ENCODE measurements at places on chromosomes 11 and 22.

- no peak for DNase-seq
Measured at GRCh38 chr22:42682113-42682851, 33.1 kb upstream of the CYB5R3 start.

DNA sequence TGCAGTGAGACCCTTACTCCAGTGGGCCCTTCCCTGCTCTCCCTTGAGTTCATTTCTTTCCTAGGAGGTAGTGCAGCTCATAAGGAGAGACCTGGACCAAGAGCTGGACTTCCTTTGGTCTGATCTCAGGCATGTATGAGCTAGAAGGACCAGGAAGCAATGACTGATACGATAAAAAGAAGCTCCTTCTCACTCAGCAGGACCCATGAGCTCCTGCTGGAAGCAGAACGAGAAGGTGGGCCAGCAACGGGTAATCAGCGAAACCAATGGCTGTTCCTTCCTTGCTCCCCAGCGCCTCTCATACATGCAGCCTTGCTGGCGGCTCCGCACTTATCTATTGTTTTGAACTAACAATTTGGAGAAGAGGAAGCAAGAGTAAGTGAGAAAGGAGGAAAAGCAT lies 56.8 kb downstream of the RPUSD4 start:
- DNase-seq, result no peak

DNA sequence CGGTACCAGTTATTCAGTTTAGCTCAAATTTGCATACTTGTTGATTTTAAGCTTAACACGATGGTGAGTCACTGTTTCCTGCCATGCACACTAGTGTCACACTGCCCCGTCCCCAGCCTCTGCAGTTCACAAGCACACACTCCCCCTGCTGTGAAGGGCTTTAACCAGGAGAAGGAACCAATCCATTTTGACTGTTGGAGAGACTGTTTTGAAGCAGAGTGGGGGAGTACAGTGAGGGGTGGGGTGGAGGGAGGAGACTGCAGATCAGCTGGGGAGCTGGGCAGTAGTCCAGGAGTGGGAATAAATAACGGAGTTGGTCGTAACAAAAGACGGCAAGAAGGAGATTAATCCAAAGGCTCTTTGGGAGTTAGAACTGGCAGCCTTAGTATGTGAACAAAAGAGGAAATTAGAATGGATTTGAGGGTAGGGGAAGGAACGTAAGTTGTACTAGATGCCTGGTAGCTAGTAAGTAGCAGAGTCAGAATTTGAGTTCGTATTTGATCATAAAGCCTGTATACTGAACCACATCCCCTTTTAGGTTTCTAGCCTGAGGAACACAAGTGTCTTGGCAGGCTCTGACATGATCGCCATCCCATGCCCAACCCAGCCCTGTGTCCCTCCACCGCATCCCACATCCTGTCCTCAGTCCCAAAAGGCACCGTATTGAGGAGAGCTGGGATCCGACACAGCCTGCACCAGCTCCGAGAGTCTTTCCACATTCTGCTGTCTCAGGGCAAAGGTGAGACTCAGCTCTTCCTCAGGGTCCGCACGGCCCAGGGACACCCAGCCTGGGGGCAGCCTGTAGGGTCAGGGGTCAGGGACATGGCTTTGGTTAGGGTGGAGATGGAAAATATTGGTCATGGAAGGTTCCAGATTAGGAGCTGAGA lies 862 bp downstream of the TPP1 start:
- peak; percentile 75 for DNase-seq

DNA sequence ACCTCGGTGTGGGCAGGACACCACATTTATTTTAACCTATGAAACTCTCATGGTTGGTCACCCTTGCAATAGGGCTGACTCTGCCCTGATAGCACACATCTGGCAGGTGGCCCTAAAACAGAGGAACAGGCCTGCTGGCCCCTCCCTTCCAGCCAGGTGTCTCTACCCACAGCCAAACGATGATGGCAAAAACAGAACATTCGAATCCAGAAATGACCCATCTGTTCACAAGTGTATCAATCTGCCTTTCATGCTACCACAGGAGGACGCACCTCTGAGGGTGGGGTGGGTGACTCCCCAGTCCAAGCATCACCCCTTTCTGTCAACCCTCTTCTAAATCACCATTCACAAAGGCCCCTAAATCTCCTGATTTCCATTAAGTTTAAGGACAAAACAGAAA lies 118.1 kb downstream of the ETS1 start:
- DNase-seq, result no peak

- peak; percentile 76 for DNase-seq
Measured at GRCh38 chr11:117180661-117181585, 2.4 kb downstream of the SIDT2 start.

GRCh38 chr11:29317694-29318093 lies 699.1 kb downstream of the KCNA4 start:
- DNase-seq, result peak; percentile 16

GRCh38 chr22:43150731-43151206 lies 590 bp upstream of the TSPO start:
- DNase-seq, result no peak

GRCh38 chr11:71451596-71452198 lies 1.3 kb upstream of the NADSYN1 start:
- no peak for DNase-seq

- DNase-seq, result peak; percentile 81
Measured at GRCh38 chr11:19769820-19770219, 57.2 kb downstream of the NAV2 start.

GRCh38 chr22:24144056-24144777 lies 37.1 kb upstream of the SUSD2 start:
- no peak for DNase-seq

DNA sequence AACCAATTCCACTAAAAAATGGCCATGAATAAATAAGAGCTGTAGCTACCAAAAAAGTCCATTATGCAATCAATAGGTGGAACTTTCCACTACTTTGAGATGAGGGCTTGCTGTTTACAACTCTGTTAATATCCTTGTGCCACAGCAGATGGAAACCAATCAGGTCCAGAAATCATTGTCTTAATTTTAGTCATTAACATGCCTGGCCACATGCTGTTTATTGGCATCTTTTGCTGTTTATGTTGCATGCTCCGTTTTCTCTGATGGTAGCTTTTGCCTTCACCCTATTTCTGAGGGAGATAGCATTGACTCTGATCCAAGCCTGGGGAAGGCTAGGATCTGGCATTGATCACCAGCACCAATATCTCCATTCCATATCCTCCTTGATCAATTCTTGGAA lies 192.9 kb upstream of the SEZ6L start:
- no peak for DNase-seq

DNA sequence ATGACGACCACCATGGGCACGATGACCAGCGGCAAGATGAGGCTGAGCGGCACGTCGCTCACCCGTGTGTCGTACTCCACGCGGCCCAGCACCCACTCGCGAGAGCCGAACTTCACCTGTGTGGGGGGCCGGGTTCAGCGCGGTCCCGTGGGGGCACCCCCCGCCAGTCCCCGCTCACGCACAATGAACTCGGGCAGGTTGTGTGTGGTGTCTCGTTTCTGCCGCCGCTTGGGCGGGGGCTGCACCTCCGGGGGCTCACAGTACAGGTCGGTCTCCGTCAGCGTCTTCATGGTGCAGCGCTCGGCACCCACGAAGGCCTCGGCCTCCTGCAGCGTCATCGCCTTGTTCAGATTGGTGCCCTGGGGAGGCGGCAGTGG lies 11.2 kb upstream of the MAPK11 start:
- DNase-seq, result no peak

DNA sequence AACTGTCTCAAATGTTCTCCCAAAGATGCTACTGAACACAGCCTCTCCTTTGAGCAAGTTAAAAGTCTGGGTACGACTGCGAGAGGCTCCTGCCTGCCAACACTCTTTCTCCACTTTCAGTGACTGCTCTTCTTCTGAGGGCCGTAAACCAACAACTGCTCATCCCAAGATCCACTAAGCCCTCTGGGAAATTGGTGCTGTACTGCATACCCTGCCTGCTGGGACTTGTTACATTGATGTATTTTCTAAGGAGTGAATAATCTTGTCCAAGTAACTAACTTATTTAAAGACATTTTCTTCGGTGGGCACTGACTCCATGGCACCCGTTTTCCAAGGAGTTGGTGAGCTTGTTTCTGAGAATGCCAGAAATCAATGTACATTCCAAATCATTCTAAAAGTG lies 87.2 kb downstream of the ZNF280B start:
- DNase-seq, result no peak

GRCh38 chr11:104254347-104254746 lies 90.4 kb upstream of the PDGFD start:
- no peak for DNase-seq

- DNase-seq, result no peak
Measured at GRCh38 chr11:66101066-66101464, 31.0 kb downstream of the PACS1 start.

- DNase-seq, result no peak
Measured at GRCh38 chr11:201966-202365, 5.2 kb downstream of the BET1L start.

- DNase-seq, result no peak
Measured at GRCh38 chr11:119172513-119172912, 4.0 kb downstream of the NLRX1 start.

DNA sequence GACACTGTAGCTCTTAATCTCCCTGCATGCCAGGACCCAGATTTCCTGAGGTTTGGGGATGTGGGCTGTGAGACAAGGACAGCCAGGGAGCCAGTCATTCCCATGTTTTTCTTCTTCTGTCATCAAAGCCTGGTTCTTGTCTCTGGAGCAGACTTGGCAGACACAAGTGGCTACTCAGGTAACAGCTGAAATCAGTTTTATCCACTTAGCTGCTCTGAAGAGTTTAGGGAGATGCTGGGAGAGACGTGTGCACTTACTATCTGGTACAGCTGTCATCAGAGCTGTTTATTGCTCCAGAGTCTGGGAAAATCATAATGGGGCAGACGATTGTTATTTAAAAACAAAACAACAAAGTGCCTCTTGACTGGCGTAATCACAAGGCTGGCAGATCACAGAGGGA lies 56.6 kb downstream of the CSNK2A3 start:
- DNase-seq, result no peak

GRCh38 chr22:27745809-27746208 lies 55.7 kb downstream of the MN1 start:
- no peak for DNase-seq

- DNase-seq, result no peak
Measured at GRCh38 chr11:18091731-18092130, 14.2 kb downstream of the SAAL1 start.

DNA sequence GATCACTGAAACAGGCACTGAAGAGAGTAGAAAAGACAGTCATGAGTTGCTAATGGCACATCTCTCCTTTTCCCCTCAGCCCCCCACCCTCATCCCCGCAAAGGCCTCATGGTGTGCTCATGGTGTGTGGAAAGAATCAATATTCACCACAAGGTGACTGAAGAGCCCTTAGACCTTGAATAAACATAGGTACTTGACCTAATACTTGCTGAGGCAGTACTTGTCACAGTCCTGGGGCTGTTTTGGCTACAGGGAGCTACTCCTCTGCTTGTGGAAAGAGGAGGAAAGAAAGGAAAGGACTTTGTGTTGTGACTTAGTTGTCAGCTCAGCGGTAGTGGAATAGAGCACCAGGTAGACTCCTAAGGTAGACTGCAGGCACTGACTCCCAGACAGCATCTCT lies 537.8 kb upstream of the CCDC179 start:
- no peak for DNase-seq

GRCh38 chr11:57315491-57315890 lies 9.3 kb downstream of the TNKS1BP1 start:
- DNase-seq, result no peak

GRCh38 chr11:36065436-36065835 lies 121.6 kb downstream of the LDLRAD3 start:
- DNase-seq, result no peak

GRCh38 chr11:128825050-128825784 lies 41.9 kb downstream of the KCNJ1 start:
- DNase-seq, result no peak

- DNase-seq, result no peak
Measured at GRCh38 chr11:35389897-35390465, 29.4 kb downstream of the SLC1A2 start.

DNA sequence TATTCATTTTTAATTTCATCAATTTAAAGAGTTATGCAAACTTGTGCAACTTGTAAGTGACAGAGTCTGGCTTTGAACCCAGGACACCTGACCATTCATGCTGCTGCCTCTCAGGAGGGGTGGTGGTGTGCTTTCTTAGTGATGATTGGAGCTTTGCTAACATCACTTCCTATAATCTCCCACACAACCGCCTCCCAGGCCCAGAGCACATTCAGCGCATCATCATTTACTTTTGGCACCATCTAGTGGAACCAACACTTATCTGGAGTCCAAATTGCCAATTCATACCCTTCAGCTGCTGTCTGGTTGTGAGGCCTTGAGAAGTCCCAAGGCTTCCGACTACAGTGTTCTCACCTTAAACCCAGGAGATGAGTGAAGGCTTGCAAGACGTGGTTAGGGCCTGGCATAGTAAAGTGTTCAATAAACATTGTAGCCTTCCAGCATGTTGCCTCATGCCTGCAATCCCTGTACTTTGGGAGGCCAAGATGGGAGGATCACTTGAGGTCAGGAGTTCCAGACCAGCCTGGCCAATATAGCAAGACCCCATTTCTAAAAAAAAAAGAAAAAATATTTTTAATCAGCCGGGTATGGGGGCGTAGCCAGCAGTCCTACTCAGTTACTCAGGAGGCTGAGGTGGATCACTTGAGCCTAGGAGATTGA lies 1.1 kb upstream of the TTLL1 start:
- DNase-seq, result peak; percentile 86

GRCh38 chr11:48044577-48044976 lies 64.2 kb downstream of the PTPRJ start:
- no peak for DNase-seq

- DNase-seq, result no peak
Measured at GRCh38 chr11:90251599-90251998, 28.8 kb upstream of the CHORDC1 start.

GRCh38 chr11:129795089-129795488 lies 20.6 kb upstream of the TMEM45B start:
- no peak for DNase-seq

Measured in fibroblast of gingiva (primary cell).